ENCODE measurements at places on chromosomes 16 and 17.

DNA sequence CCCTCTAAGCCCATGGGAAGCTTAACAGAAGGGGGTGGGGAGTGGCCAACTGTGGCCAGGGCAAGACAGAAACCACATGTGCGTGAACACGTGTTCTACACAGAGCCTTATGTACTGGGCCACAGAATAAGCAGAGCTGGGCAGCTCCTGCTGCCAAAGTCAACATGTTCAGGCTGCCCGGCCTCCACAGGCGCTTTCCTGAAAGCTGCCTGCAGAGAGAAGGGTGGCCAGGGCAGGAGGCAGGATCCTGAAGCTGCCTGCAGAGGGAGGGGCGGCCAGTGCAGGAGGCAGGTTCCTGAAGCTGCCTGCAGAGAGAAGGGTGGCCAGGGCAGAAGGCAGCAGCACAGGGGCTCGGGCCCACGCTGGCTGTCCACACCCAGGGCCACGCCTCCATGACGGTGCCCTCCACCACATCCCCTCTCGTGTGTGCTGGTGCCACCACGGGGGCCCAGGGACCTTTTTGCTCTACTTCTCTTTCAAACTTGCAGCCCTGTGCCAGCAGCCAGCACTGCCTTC, 79.5 kb downstream of the ANKRD11 start:
- no peak for DNase-seq

DNA sequence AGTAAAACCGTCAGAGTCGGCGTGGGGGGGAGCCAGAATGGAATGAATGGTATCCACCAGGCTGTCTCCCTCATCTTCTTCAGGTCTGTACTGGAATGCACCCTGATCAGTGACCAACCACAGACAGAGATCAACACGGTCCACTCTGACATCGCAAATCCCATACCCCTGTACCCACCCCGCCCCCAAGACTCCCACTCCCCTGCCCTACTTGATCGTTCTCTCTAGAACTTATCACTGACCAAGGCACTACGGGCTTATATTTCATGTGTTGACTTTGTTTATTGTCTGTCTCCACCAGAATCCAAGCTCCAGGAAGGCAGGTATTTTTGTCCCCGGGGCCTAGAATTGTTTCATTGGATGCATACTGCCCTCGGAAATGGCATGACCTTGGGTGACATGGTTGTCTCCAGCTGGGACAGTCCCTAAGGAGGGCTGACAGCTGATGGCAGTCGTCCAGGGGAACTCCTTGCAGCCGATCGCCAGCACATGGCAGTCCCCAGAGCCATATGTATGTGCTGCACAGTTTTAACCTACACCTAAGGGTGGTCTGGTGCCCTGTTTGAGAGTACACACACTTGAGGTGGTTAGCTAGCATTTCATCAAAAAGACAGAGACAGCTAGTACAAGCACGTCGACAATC, 526 bp upstream of the MFSD6L start:
- no peak for DNase-seq

GRCh38 chr16:72425571-72426341, 253.8 kb upstream of the PMFBP1 start:
- no peak for DNase-seq

DNA sequence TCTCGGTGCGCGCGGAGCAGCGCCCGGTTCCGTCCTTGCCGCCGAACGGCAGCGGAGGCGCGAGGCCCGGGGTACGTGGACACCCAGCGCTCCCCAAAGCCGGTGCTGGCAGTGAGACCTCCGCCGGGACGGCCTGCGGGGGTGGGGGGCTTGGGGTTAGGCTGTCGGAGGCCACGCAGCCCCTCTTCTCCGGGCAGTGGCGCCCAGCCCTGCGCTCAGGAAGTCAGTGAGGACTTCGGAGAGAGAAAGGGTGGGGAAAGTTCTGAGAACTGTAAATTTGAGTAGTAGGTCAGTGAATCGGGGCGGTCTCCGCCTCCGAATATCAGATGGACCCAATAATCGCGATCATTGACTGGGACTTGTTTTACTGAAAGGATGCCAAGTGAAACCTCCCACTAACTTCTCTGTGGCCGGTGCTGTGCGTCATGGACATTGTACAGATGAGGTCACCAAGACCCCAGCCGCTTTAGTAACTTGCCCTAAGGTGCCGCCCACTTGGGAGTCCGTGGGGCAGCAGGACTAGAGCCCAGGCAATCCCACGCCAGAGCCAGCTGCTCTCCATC, 468 bp downstream of the IL4R start:
- DNase-seq: peak; percentile 28

GRCh38 chr16:79801646-79802045, 201.1 kb upstream of the MAF start:
- DNase-seq: no peak

GRCh38 chr17:42623732-42624596, 14.5 kb downstream of the TUBG1 start:
- DNase-seq: no peak

DNA sequence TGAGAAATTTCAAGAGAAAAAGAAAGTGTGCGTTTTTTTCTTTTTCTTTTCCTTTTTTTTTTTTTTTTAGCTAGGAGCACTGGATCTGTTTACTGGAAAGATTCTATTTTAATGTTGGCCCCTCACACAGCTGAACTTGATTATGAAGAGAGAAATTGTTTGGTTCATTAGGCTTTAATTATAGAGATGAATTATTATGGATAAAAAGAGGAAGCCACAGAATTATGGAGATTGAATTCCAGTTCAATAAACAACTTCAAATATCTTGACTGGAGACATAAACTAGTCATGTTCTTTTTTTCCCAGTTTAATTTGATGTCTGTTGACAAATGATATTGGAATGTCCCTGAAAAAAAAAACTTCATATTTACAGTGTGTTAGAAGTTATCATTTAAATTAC, 152.0 kb upstream of the HS3ST3A1 start:
- DNase-seq: no peak

GRCh38 chr16:2708955-2709587, 11.0 kb downstream of the PRSS27 start:
- DNase-seq: no peak

- DNase-seq: no peak
Observed at GRCh38 chr17:35866341-35866950, 2.2 kb downstream of the HEATR9 start.

- DNase-seq: no peak
Observed at GRCh38 chr17:45223539-45224528, 2.1 kb downstream of the FMNL1 start.

GRCh38 chr17:56786989-56787482, 46.7 kb downstream of the C17orf67 start:
- no peak for DNase-seq

DNA sequence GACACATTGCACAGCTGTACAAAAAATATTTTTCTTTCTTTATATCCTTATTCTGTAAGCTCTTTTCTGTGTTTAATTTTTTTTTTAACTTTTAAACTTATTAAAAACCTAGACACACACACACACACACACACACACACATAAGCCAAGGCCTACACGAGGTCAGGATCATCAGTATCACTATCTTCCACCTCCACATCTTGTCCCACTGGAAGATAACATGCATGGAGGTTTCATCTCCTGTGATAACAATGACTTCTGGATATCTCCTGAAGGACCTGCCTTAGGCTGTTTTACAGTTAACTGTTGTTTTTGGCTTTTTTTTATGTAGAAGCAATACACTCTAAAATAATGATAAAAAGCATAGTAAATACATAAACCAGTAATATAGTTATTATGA, 71.2 kb downstream of the TNRC6C start:
- no peak for DNase-seq

GRCh38 chr17:58394534-58395223, 22.7 kb downstream of the RNF43 start:
- DNase-seq: no peak

DNA sequence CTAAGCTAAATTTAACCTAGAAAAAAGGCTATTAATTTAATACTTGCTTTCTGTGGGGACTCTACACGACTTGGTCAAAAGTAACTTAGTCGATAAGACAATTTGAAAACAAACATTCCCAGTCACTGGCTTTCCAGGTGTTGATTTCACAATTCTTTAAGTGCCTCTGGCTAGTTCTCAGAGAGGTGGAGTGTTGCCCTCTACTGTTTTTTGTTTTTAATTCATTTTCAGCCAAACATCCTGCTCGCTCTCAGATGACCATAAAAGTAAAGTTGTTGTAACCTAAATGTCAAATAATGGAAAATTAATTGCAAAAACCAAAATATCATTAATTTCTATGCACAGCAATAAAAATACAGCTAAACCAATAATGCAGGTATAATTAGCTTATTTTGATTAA, 107.1 kb downstream of the MYO1D start:
- no peak for DNase-seq

- no peak for DNase-seq
Observed at GRCh38 chr17:64022611-64023063, 2.2 kb upstream of the ICAM2 start.

- DNase-seq: no peak
Observed at GRCh38 chr16:11242658-11243057, 13.3 kb downstream of the SOCS1 start.

DNA sequence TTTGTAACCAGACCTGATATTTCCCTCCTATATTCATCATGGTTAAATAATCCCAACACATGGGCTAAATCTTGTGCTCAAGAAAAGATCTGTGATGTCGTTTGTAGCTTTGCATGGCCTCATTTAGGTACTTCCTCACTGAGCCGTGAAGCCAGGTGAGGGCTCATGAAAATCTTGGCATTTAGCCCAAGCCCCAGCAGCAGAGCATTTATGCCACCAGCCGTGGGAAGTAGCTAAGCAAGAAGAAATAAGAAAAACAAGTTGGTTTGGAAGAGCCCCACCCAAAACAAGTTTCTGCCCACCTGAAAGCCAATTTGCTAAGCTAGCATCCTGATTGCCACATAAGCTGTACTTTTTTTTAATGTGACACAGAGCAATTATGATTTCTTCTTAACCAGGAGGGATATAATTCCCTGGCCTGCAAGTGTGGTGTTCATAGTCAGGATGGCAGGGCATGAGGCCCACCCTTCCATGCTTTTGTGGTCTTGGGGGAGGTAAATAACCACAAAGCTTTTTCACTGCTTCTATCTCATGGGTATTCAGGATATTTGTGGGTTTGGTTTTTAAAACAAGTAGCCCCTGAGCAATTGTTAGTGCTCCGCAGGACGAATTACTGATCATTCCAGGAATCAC, 10.5 kb downstream of the TMIGD1 start:
- no peak for DNase-seq

GRCh38 chr17:44908761-44909326, 6.5 kb downstream of the GFAP start:
- no peak for DNase-seq

DNA sequence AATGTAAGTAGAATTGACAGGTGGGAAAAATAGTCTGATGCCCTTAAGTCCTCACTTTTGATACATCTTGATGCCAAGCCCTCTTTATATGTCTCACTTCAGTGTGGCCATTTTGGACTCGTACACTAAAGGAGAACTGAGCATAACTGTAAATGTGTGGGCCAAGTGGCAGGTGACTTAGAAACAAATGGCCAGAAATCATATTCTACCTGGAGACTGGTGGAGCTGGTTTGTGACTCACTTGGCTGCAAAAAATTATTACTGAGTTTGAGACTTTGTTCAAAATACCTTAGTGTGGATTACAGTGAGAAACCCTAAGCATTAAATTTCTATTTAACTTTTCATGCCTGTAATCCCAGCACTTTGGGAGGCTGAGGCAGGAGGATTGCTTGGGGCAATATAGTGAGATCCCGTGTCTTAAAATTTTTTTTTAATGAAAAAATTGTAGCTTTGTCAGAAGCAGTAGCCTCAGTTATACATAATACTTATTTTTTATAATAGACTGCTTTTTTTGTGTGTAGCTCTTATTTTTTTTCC, 5.0 kb downstream of the HAPSTR1 start:
- no peak for DNase-seq

- DNase-seq: no peak
Observed at GRCh38 chr17:36055921-36056520, 8.1 kb upstream of the CCL18 start.

DNA sequence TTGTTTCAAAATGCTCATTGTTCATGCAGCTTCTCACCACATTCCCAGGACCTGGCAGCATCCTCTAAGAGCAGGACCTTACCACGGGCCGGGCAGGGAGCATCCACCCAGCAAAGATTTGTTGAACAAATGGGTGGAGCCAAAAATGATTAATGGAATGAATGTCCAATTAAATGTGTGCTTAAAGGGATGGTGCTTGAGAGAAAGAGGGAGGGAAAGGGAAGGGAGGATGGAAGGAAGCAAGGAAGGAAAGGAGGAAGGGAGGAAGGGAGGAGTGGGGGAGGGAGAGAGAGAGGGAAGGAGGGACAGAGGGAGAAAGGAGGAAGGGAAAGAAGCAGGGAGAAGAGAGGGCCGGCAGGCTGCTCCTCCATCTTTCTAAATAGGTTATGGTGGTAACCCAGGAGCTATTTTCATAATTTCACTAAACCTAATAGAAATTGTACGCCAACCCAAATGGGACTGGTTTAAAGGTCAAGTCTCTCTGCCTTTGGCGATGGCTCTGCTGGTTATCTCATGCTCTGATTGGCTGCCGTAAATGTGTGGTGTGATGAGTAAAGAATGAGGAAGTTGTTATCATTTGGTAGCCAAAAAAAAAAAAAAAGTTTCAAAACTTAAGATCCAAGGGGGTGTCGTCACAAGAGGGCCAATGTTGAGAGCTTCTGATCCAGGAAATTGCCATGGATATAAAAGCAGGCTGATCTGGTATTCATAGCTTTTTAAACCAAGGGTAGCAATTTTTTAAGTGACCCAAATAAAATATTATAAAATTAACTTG, 126.7 kb upstream of the FOXF1 start:
- no peak for DNase-seq

- no peak for DNase-seq
Observed at GRCh38 chr17:78200451-78200850, 13.3 kb downstream of the AFMID start.

GRCh38 chr16:19872935-19873334, 11.7 kb downstream of the GPRC5B start:
- DNase-seq: no peak

- DNase-seq: no peak
Observed at GRCh38 chr17:7707858-7708750, 3.1 kb downstream of the EFNB3 start.

GRCh38 chr17:81948635-81949378, 1.8 kb upstream of the MYADML2 start:
- DNase-seq: no peak

DNA sequence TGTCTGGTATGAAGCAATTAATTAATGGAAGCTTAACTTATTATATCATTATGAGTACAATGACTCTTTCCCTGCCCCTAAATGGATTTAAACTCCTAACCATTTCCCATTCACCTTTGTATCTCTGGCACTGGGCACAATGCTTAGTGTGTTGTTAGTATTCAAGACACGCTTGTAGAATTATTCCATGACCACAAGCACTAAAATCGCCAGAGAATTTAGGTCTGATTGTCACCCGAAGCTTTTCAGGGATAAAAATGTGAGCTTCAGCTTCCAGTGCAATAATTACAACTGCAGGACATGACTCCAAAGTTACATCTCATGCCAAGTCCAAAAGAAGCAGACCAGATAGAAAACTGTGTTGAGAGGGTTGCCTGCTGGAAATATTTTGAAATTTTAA, 101.6 kb downstream of the CDH8 start:
- no peak for DNase-seq

GRCh38 chr16:79104567-79104966, 496.0 kb downstream of the MAF start:
- DNase-seq: no peak

GRCh38 chr16:64951193-64951592, 170.7 kb downstream of the CDH11 start:
- DNase-seq: no peak

GRCh38 chr16:55297910-55298479, 26.0 kb upstream of the IRX6 start:
- DNase-seq: no peak

- DNase-seq: no peak
Observed at GRCh38 chr17:19574956-19575355, 41.3 kb downstream of the SLC47A1 start.

Data from progenitor cell of endocrine pancreas (in vitro differentiated cells).